ENCODE measurements at places on chromosomes 4 and X.
A peak's percentile ranks its signal among the peaks of the same experiment; 100 is the strongest.

DNA sequence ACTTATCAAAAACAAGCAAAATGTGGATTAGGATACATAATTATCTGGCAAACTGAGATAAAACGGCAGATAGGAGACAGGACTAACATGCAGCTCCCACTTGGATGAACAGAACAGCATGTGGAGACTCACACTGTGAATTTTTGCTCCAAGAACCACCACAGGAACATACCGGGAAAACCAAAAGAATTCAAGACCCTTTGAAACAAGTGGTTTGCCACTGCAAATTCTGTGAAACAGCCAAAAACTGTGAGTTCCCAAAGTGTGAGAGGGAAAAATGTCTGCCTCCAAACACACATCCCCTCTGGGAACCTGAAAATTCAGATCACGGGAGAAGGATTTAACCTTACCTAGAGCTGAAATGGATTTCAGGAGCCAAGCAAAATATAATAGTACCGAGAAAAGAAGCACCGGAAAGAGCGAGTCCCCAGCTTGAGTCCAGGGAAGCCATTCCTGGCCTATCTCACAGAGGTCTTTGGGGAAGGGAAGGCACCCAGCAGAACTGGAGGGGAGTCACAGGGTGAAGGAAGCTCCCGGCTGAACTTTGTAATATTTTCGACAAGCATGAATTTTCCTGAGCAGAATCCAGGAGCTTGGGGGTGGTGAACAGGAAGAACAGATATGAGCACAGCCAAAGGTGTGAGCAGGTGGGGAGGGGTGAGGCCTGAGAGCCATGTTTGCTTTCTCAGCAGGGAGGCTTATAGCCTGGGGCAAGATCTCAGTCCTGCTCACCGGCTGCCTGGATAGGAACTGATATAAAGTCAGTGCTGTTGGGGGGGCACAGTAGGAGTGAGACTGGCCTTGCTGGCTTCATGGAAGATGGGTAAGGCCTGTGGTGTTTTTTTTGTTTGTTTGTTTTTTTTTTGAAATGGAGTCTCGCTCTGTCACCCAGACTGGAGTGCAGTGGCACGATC is 23.9 kb downstream of the MANBA start:
- DNase-seq = no peak

- DNase-seq = no peak
Observed at GRCh38 chr4:89551191-89551590, 243.6 kb upstream of the GPRIN3 start.

GRCh38 chrX:136909706-136910564 is 29.4 kb upstream of the RBMX start:
- peak; percentile 96 for DNase-seq

- no peak for DNase-seq
Observed at GRCh38 chrX:46838974-46839480, 2.2 kb downstream of the RP2 start.

- DNase-seq = peak; percentile 71
Observed at GRCh38 chr4:5037553-5038551, 13.4 kb upstream of the STK32B start.

DNA sequence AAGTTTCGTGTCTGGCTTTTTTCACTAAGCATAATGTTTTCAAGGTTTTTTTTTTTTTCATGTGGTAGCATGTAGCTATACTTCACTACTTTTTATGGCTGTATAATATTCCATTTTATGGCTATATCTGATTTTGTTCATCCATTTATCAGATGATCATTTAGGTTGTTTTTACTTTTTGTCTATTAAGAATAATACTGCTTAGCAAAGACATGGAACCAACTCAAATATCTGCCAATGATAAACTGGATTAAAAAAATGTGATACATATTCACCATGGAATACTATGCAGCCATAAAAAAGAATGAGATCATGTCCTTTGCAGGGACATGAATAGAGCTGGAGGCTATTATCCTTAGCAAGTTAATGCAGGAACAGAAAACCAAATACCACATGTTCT is 32.7 kb upstream of the ZNF280C start:
- no peak for DNase-seq

GRCh38 chr4:172055046-172055445 is 241.8 kb downstream of the GALNTL6 start:
- DNase-seq = no peak

DNA sequence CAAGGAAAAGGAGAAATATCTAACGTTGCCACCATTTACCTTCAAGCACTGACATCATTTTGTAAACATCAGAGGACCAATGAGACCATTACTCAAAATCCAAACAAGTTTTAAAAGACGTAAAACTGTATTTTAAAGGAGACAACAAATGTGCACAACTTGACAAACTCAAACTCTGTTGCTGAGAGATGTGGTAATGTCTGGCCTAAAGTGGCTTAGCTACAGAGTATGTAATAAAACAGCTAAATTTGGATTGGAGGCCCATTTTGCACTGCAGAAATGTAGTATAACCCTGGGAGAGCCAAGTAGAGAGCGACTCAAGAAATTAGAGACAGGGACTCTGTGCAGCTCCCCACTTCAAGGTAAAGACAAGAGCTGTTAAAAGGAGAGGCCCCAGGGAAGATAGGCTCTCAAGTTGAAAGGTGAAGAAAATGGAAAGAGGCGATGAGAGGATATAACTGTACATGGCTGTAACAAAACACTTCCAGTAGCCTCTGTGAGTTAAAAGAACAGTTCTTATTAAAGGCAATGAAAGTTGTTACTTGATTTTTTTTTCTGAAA is 20.3 kb downstream of the UNC5C start:
- DNase-seq = no peak

DNA sequence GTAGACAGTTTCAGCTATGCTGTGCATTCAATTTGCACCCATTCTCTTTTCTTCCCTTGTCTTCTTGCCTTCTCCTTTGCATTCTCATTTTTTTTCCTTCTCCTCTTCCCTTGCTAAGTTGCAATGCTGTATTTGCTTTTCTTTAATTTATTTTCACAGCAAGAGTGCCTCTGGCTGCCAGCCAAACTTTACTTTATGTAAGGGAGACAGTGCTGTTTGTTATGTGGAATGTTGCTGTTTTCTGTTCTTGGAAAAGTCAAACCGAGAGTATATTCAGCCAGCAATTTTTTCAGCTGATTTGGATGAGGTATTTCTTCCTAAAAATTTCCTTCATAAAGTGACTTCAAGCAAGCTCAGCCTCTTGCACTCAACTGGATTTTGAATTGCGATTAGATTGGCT is 1293.4 kb downstream of the ARAP2 start:
- no peak for DNase-seq

DNA sequence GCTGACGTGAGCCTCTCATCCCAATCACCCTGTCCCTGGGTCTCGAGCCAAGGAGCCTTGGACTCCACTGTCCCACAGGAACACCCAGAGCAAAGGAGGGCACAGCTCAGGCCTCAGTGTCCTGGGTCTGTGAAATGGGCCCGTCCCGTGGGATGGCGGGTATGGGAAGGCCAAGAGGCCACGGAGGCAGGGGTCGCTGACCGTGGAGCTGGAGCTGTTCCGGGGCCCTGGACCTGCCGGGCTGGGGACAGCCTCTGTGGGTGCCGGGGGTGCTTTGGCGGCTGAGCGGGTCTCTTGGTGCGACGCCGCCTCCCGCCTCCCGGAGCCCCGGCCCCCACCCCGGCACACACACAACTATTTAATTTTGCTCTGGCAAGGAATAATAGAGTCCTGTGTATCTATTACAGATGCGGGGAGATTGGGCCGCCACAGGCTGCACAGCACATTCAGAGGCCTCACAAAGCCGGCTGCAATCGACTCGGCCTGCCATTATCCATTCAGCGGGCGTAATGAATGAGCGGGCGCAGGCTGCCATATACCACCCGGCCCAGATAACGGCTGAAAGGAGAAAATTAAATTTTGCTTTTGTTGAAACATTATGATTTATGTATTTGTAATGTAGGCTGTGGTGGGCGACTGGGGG is 83.9 kb upstream of the NKX1-1 start:
- no peak for DNase-seq

GRCh38 chr4:138647433-138647832 is 368.1 kb upstream of the NOCT start:
- no peak for DNase-seq

- no peak for DNase-seq
Observed at GRCh38 chr4:176872461-176872860, 79.7 kb upstream of the VEGFC start.

GRCh38 chr4:184041156-184041555 is 136.0 kb downstream of the STOX2 start:
- DNase-seq = no peak

DNA sequence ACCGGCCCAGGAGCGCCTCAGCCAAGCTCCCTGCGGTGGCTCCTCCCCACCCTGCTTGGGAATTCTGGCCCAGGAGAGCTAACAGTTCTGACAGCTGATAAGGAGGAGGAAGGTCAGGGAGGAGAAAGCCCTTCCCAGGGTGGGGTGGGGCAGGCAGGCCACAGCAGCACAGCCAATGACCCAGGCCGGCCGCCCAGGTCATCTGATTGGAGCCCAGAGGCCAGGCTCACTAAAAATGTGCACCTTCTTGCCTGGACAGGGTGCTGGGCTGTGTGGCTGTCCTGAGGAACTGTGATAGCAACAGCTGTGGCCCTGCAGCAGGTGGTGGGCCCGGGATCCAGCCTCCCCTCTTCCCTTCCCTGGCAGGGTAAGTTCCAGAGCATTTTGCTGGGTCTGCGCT is 17.2 kb upstream of the SH3TC1 start:
- DNase-seq = no peak

- no peak for DNase-seq
Observed at GRCh38 chrX:132068405-132068804, 45.3 kb downstream of the STK26 start.

DNA sequence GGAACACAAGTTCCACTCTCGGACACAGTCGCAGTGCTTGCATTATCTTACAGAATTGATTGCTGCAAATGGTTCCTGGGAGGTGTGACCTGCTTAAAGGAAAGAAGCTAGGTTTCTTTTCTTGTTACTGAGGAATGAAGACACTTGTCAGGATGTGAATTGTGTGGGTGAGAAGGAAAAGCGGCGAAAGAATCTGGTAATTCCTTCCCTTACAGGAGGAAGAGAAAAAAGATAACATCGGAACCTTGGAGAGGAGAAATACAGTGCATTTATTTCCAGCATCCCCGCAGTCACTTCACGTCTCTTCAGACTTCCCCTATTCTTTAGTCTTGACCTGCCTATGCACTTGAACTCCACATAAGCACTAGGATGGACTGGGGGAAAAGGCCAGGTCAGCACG is 389 bp upstream of the CCSER1 start:
- DNase-seq = peak; percentile 73

DNA sequence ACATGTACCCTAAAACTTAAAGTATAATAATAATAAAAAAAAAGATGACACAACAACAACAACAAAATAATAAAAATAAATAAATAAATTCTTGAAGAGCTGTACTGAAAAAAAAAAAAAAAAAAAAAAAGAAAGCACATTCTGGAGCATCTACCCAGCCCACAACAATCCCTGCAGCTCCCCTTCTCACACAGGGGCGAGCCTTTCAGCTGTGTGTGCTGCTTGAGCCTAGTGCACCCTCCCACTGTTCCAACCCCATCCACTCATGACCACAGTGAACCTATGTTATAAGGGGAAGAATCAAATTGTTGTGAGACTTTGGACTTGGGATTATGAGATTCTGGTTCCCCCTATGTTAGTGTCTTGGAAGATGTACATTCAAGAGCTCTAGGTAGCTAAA is 161.5 kb upstream of the JADE1 start:
- no peak for DNase-seq

DNA sequence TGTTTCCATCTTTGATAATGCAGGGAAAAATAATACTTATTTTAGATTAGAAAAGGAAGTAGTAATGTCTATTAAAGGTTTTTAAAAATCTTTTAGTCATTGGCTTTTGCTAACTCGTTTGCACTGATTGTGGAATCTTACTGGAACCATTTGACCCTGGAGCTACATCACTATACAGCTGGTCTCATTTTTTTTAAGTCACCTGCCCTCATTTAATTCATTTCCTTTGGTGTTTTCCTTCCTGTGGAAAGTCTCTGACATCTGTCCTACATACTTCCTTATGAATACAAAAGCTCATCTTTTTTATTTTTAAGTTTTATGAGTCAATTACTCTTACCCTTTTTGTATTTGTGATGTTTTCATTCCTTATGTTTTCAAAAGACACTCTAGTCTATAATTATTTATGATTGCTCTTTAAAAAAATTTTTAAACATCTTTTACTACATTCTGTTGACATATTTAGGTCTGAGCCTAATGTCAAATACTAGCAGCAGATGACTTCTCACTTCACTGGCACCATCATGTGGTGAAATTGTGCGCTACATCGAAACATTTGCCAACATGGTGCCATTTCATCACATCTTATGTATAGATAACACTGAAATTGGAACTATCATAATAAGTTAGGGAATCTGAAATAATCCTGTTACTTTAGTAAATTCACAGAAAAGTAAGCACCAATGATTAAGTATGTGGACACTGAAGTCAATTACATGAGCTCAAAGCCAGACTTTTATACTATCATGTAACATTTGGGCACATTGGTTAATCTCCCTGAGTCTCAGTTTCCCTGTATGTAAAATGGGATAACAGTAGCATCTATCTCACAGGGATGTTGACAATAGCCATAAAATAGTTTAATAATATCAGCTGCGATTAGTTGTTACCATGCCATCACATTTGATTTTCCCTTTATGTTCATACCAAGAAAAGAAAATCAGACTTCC is 9.4 kb upstream of the MMAA start:
- DNase-seq = peak; percentile 73

DNA sequence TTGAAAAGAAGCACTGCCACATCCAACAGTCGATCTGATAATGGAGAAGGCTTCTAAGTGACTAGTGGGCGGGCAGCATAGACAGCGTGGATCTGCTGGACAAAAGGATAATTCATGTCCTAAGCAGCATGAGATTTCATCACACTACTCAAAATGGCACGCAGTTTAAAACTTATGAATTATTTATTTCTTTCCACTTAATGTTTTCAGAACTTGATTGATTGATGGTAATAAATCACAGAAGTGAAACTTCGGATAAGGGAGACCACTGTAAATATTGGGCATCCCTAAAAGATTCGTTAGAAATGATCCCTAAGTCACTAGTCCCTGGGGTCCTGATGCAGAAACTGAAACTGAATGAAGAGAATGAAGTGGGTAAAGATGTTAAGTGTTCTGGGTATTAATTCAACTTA is 93.0 kb upstream of the ANK2 start:
- DNase-seq = no peak

DNA sequence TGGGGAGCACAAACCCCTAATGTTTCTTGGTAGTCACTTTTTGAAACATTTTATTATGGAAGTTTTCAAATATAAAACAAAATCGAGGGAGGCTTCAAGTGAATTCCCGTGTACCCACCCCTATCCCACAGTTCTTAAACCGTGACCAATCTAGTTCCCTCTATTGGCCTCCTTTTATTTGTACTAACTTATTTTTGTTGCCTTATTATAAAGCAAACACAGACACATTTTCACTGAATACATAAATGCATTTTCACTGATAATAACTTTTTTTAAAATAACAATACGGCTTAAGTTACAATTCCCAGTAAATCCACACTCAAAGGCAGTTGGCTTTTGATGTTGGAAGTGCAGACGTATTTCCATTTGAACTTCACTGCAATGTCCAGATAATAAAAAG is 9.3 kb downstream of the HMX1 start:
- no peak for DNase-seq

GRCh38 chr4:150127757-150128156 is 49.5 kb downstream of the DCLK2 start:
- no peak for DNase-seq

All from Kasumi-1 (cell line).